Kidney (tissue), 22 donors: ENCODE measurements at places on chromosomes 2 and 18.
A peak's percentile ranks its signal among the peaks of the same experiment; 100 is the strongest.

DNA sequence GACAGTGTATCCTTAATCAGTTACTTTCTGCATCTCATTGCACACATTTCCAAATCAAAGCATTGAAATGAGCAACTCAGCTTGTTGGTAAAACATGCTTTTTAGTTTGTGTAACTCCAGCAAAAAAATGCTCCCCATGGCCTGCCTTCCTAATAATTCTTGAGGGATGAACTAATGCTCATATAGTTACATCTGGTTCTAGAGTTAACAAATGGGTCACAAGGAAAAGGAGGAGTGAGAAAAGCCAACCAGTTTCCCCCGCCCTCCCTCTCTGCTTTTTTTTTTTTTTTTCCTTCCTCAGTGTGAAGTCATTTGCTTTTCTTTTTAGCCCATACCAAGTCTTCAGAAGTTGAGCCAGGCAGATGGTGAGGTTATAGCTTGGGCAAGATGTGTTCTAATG, 231.7 kb downstream of the MTX2 start:
- no peak for DNase-seq

GRCh38 chr18:48926420-48926857, 24.3 kb downstream of the SMAD7 start:
- peak; percentile 43 for DNase-seq

DNA sequence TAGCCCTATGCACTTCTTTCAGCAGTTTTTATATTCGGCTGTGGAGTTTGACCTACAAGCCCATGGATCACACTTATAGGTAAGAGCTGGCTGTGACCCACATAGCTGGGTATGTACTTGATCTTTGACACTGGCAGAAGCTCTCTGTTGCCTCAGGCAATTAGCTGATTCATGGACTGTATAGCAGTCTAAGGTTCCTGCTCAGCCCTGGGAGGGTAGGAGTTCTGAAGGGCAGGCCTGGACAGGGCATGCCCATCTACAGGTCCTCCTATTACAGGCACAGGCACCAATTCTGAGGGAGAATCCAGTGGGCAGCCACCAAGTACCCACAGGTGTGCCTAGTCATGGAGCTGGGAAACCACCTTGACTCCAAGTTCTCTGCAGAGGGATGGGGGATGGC, 301.8 kb upstream of the GALNT5 start:
- no peak for DNase-seq

DNA sequence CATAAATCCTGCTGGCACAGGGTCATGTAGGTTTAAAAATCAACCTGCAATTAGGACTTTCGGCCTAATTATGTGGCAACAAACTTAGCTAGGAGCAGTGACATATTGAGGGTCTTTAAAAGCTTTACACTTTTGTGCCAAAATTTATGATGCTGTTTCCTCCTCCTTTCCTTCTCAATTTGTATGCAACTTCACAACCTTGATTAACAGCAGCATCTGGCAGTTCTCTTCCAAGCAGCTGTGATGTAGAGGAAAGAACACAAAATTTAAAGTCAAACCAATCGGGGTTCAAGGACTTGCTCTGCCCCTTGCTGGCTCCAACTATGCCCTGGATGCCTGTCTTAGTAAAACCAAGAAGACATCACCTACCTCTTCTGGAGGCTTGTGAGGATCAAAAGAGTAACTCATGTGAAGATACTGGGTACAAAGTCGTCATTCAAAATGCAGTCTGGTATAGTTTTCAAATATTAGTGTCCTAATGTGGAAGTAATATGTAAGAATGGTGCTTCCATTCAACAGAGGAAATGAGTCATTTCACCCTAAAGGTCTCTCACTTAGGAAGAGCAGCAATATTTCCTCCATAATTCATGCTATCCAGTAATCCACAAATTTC, 94.7 kb downstream of the ANKRD44 start:
- DNase-seq: no peak

DNA sequence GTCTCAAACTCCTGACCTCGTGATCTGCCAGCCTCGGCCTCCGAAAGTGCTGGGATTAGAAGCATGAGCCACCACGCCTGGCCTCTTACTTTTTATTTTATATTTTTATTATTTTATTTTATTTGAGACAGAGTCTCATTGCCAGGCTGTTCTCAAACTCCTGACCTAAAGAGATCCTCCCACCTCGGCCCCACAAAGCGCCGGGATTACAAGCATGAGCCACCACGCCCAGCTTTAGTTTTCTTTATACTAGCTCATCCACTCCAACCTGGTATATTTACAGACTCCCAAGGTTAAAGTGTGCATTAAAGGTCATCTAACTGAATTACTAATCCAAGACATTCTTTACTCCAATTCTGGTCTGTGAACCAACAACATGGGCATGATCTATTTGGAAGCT, 26.8 kb downstream of the ATAD2B start:
- DNase-seq: no peak

GRCh38 chr2:101643004-101643524, 54.4 kb upstream of the MAP4K4 start:
- DNase-seq: no peak

DNA sequence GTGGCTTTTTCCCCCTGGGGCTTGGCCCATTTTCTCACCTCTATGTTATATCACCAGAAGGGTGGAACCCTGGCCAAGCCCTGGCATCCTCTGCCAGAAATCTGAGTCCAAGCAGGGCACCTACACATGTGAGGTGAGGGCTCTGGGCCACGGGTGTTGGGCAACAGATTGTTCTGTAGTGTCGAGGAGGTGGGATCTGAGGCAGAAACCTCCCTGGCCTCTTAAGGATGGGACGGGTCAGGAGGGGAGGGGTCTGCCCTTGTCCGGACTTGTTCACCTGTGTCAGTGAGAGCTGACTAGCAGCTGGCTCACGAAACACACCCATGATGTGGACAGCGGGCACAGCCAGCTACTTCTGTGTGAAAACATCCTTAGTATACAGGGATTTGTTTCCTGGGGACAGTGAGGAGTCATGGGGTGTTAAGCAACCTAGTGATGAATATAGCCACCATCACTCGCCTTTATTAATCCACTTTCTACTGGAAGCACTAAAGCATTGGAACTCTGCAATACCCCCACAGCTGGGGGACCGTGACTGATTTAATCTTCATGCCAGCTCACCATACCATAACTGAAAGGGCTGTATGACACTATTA, 35.6 kb downstream of the EPAS1 start:
- no peak for DNase-seq

DNA sequence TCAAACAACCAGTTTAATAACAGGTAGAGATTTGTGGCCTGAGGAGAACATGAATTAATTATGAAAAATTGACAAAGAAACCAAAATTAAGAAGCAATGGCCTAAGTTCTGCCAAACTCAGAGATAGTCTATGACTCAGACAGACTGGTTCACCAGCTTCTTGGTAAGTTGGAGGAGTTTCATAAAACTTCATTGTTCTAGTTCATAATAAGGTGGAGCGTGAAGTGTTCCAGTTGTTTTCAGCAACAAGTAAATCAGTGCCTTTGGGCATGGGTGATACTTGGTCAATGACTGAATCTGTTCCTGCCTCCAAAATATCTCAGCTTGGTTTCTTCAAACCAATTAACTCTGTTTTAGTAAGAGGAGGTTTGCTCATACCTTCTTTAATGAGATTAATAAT, 40.0 kb downstream of the SLC40A1 start:
- no peak for DNase-seq

DNA sequence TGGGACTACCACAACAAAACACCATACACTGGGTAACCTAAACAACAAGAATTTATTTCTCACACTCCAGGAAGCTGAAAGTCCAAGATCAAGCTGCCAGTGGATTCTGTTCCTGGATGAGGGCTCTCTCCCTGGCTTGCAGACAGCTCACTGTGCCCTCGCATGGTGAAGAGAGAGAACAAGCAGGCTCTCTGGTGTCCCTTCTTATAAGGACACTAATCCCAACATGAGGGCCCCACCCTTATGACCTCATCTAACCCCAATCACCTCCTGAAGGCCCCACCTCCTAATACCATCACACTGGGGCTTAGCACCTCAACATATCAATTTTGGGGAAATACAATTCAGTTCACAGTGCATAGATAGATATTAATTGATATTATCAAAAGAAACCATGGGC, 83.5 kb downstream of the BIN1 start:
- DNase-seq: no peak
